Neuronal stem cell (in vitro differentiated cells): ENCODE measurements at places on chromosomes 4 and X.
A peak's percentile ranks its signal among the peaks of the same experiment; 100 is the strongest.

DNA sequence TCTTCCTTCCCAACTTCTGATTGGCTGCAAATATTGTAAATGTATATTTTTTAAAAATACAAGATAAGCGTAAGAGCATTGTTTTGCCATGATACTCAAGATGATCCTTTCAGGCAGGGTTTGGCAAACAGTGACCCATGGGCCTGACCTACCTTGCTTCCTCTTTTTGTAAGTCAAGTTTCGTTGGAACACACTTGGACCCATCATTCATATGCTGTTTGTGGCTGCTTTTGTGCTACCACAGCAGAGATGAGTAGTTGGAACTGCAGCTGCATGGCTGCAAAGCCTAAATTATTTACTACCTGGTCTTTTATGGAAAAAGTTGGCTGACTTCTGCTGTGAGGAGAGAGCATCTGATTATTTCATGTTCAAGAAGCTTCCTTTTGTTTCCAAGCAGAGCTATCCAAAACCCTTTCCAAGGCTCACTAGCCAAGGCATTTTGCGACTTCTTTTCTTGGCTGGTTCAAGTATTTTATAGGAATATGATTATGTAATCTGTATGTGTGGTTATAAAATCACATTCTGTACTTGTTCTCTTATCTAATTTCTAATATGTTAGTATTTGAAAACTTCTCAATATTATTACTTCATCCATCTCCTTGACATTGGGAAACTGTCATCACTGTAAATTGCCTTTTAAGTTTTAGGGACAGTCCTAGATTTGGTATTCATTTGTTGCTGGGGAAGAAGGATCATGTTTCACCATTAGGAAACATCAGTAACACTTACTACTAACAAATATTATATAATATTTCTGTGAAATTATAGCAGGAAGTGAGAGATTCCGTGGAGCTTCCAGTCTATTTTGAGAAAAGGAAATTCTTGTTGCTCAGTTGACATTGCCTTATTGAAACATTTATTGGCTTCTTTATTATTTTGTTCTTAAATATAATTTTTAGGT, 109.2 kb downstream of the ARHGAP10 start:
- no peak overlapping the region for H3K27ac ChIP-seq
- H3K36me3 ChIP-seq: no peaks in the 10 kb centered on the region
- H3K4me1 ChIP-seq: no peaks in the 10 kb centered on the region
- DNase-seq: no peak
- H3K27me3 ChIP-seq: no peaks in the 10 kb centered on the region

- H3K27ac ChIP-seq: no peak overlapping the region
- no peak for DNase-seq
- H3K27me3 ChIP-seq: no peaks in the 10 kb centered on the region
- H3K4me1 ChIP-seq: no peaks in the 10 kb centered on the region
- no peak overlapping the region for H3K4me3 ChIP-seq
These were observed 217.9 kb upstream of the AFF2 start for GRCh38 chrX:148282504-148282903.

- no peaks in the 10 kb centered on the region for H3K27me3 ChIP-seq
- H3K4me3 ChIP-seq: no peak overlapping the region
- DNase-seq: no peak
- no peak overlapping the region for H3K27ac ChIP-seq
These were observed 195.3 kb downstream of the QDPR start for GRCh38 chr4:17316566-17316965.

- peaks cover 14% of the 10 kb centered on the region for H3K4me1 ChIP-seq
- no peak overlapping the region for H3K27ac ChIP-seq
- no peak for DNase-seq
- no peaks in the 10 kb centered on the region for H3K36me3 ChIP-seq
These were observed 37.2 kb downstream of the CPLX1 start for GRCh38 chr4:788636-789297.

GRCh38 chr4:26135331-26135730, 185.5 kb upstream of the RBPJ start:
- no peaks in the 10 kb centered on the region for H3K36me3 ChIP-seq
- peaks cover 2% of the 10 kb centered on the region for H3K4me1 ChIP-seq
- no peaks in the 10 kb centered on the region for H3K27me3 ChIP-seq
- peak overlapping the region; percentile 16 for H3K4me3 ChIP-seq
- no peak overlapping the region for H3K27ac ChIP-seq

GRCh38 chrX:24607616-24608015, 39.5 kb downstream of the PCYT1B start:
- no peak for DNase-seq
- H3K36me3 ChIP-seq: no peaks in the 10 kb centered on the region
- H3K4me3 ChIP-seq: no peak overlapping the region
- H3K27ac ChIP-seq: no peak overlapping the region
- H3K27me3 ChIP-seq: no peaks in the 10 kb centered on the region

DNA sequence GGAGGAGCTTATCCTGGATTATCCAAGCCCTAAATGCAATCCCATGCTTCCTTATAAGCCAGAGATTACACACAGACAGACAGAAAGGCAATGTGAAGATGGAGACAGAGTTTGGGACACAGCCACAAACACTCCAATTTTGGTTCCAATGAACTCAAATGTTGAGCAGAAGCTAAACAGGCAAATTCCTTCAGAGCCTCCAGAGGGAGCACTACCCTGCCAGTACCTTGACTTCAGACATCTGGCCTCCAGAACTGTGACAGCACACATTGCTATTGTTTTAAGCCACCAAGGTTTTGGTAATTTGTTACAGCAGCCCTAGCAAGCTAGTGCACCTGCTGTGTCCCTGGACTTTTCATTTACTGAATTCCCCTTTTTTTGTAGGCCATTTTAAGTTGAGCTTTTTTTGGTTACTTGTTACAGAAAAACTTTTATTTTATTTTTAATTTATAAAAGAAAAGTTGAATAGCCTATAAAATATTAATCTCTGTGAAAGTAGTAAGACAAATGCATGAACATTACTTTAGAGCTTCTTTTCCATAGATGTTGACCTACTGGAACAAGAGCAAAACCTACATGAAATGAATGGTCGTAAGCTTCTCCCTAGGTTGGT, 33.4 kb upstream of the SRD5A3 start:
- DNase-seq: no peak
- no peak overlapping the region for H3K27ac ChIP-seq
- no peaks in the 10 kb centered on the region for H3K36me3 ChIP-seq
- H3K27me3 ChIP-seq: no peaks in the 10 kb centered on the region
- no peaks in the 10 kb centered on the region for H3K4me1 ChIP-seq
- H3K4me3 ChIP-seq: no peak overlapping the region

- H3K4me3 ChIP-seq: no peak overlapping the region
- DNase-seq: no peak
- no peaks in the 10 kb centered on the region for H3K36me3 ChIP-seq
- H3K4me1 ChIP-seq: no peaks in the 10 kb centered on the region
- H3K27ac ChIP-seq: no peak overlapping the region
These were observed 3.6 kb upstream of the GATA1 start for GRCh38 chrX:48782795-48783194.

GRCh38 chr4:100796332-100796731, 278.5 kb upstream of the EMCN start:
- no peaks in the 10 kb centered on the region for H3K36me3 ChIP-seq
- H3K4me3 ChIP-seq: no peak overlapping the region
- no peak overlapping the region for H3K27ac ChIP-seq
- H3K27me3 ChIP-seq: no peaks in the 10 kb centered on the region
- H3K4me1 ChIP-seq: no peaks in the 10 kb centered on the region

GRCh38 chr4:182478475-182478874, 235.3 kb downstream of the TENM3 start:
- no peaks in the 10 kb centered on the region for H3K27me3 ChIP-seq
- DNase-seq: no peak
- peaks cover 4% of the 10 kb centered on the region for H3K36me3 ChIP-seq
- no peaks in the 10 kb centered on the region for H3K4me1 ChIP-seq
- H3K4me3 ChIP-seq: no peak overlapping the region

- DNase-seq: no peak
- no peaks in the 10 kb centered on the region for H3K27me3 ChIP-seq
- H3K4me3 ChIP-seq: no peak overlapping the region
- no peaks in the 10 kb centered on the region for H3K36me3 ChIP-seq
- no peaks in the 10 kb centered on the region for H3K4me1 ChIP-seq
- H3K27ac ChIP-seq: no peak overlapping the region
These were observed 18.8 kb downstream of the PRKG2 start for GRCh38 chr4:81196126-81196650.

DNA sequence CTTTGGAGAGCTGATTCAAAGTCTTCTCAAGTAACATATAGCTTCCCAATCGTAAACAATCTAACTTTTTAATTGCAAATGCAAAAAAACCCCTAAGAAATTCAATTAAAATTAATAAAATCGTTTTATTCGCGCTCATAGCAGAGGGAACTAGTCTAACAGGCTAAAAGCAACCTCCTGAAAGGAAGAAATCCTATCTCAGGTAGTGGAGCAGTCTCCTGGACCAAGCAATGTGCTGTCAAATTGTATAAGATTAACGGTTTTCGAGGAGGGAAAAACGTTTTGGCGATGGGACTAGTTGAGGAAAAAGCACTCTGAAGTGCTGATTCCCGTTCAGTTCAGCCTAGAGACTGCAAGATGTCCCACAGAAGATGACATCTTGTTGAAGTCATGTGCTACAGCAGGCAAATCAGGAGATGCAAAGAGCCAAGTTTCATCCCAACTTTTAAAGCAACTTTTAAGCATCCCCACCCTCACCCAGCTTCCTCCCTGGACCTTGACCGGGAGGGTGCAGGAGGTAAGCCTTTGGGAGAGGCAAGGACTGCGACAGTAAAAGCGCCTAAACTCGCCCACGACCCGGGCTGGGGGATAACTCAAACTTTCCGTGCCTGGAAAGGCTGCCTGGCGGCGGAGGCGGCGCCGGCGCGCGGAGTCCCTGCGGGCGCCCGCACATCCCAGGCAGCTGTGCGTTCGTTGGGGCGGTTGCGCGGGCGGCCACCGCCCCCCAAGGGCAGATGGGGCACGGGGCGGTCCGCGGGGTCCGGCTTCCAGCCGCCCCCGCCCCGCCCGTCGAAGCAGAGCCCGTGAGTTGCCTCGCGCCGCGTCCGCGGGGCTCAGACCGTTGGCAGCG, 784 bp downstream of the MAP7D3 start:
- H3K36me3 ChIP-seq: no peaks in the 10 kb centered on the region
- H3K27me3 ChIP-seq: peaks cover 7% of the 10 kb centered on the region
- H3K4me1 ChIP-seq: no peaks in the 10 kb centered on the region

DNA sequence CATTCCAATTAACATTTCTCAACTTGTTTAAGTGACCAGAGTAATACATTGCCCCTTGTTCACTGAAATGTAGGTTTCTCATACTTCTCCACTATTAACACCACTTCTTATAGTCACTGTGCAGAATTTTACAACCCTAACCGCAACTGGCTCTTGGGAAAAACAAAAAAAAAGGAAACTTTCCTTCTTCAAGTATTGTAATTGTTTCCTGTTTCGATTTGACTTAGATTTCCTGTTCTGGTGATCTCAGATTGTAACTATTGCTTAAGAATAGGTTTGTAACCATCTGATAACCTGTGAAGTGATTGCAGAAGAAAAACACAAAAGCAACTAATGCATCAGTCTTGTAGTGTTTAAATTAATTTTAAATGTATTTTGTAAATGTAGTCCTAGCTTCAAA, 594.7 kb upstream of the GALNT7 start:
- no peaks in the 10 kb centered on the region for H3K36me3 ChIP-seq
- H3K4me1 ChIP-seq: peaks cover 5% of the 10 kb centered on the region
- H3K27me3 ChIP-seq: no peaks in the 10 kb centered on the region
- no peak overlapping the region for H3K4me3 ChIP-seq

DNA sequence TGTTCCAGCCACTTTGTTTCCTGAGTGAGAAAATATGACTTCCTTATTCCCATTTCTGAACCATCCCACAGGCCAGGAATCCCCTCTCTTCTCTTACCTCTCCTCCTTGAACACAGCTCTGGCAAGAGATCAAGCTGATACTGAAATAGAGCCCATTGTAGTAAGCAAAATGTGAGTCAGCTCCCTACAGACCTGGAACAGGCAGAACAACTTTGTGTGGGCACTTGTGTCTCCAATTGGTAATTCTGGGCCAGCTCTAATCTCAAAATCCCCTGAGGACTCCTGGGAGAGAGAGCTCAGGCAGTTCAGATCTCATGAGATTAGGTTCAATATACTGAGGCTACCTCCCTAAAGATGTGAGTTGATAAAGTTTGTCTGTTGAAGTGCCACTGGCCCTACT, 213.5 kb downstream of the GUCY2F start:
- no peak overlapping the region for H3K27ac ChIP-seq
- no peak for DNase-seq
- H3K27me3 ChIP-seq: no peaks in the 10 kb centered on the region
- no peaks in the 10 kb centered on the region for H3K4me1 ChIP-seq
- no peak overlapping the region for H3K4me3 ChIP-seq

DNA sequence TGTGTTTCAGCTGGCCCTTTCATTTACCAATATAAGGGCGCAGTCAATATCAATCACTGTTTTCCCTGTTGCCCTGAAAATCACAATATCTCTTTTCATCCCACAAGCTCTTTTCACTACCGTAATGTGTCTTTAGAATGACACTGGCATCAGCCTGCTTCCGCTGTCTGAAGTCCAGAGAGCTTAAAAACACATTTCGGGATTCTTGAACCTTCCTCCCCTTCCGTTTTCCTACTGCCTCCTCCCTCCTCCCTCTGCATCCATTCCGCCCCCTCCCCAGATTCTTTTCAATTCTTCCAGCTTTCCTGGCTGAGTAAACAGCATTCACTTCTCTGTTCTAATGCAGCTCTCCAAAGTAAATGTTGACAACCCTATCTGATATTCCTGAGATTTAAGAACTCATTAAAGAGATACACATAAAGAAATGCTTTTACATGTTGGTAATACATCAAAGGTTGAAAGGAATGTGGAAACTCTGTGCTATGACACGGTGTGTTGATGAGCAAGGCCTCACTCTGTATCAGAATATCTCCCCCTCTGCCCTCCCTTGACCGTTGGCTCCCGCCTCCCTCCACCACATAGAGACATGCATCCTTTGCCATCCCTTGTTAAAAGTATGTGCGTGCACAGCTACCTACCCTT, 83.5 kb upstream of the SPRY1 start:
- DNase-seq: no peak
- H3K36me3 ChIP-seq: no peaks in the 10 kb centered on the region
- no peak overlapping the region for H3K4me3 ChIP-seq
- H3K27ac ChIP-seq: peak overlapping the region; percentile 64
- H3K4me1 ChIP-seq: peaks cover 10% of the 10 kb centered on the region
- H3K27me3 ChIP-seq: no peaks in the 10 kb centered on the region

DNA sequence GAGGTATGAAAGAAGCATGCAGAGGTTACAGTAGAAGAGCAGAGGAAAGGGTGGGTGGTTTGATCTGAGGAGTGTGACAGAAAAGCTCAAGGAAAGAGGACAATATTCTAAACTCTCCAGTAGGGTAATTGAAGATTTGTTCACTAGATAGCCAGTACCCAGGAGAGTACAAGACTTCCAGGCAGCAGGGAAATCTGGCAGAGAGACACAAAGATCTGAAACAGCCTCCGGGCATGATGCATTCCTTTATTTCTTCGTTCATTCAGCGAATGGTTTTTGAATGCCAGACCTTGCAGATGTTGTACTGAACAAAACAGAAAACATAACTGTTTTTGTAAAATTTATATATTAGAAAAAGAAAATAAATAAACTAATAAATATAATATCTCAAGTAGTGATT, 766.6 kb downstream of the FAT4 start:
- H3K27ac ChIP-seq: no peak overlapping the region
- H3K4me3 ChIP-seq: no peak overlapping the region
- H3K4me1 ChIP-seq: no peaks in the 10 kb centered on the region
- H3K36me3 ChIP-seq: no peaks in the 10 kb centered on the region
- no peaks in the 10 kb centered on the region for H3K27me3 ChIP-seq
